Aorta (tissue), 5 donors: ENCODE measurements at places on chromosomes 6 and 20. TPM values are rescaled to one million over a fixed set of nuclear protein-coding genes. Genes with fewer than 3 reads are reported as not detected.

GDAP1L1 gene
- total RNA-seq, result not detected

TREML2 gene
- total RNA-seq, result 0.30 TPM

SLC22A2 gene
- total RNA-seq, result 1.1 TPM

BNIP5 gene
- not detected for total RNA-seq

RIMS4 gene
- total RNA-seq, result 2.8 TPM

EFCAB8 gene
- total RNA-seq, result 0.81 TPM

GSTA3 gene
- not detected for total RNA-seq

- no peak for DNase-seq
- no peaks in the 10 kb centered on the region for H3K36me3 ChIP-seq
- H3K4me1 ChIP-seq, result peaks cover 6% of the 10 kb centered on the region
- no peak overlapping the region for H3K4me3 ChIP-seq
Observed at GRCh38 chr6:156942266-156942665, 165.1 kb downstream of the ARID1B start.

GRCh38 chr6:106979435-106979884 is 4.9 kb upstream of the CD24 start:
- peak; percentile 94 for DNase-seq
- H3K27me3 ChIP-seq, result no peaks in the 10 kb centered on the region
- no peak overlapping the region for H3K4me3 ChIP-seq
- H3K27ac ChIP-seq, result no peak overlapping the region

- no peaks in the 10 kb centered on the region for H3K36me3 ChIP-seq
- H3K27ac ChIP-seq, result peak overlapping the region; percentile 39
- H3K4me1 ChIP-seq, result no peaks in the 10 kb centered on the region
- no peak for DNase-seq
- H3K27me3 ChIP-seq, result no peaks in the 10 kb centered on the region
Observed at GRCh38 chr6:56525974-56526789, 116.5 kb downstream of the DST start.

GRCh38 chr20:57701651-57702050 is 8.2 kb downstream of the PMEPA1 start:
- no peak overlapping the region for H3K4me3 ChIP-seq
- H3K27me3 ChIP-seq, result no peaks in the 10 kb centered on the region
- H3K27ac ChIP-seq, result no peak overlapping the region
- H3K4me1 ChIP-seq, result no peaks in the 10 kb centered on the region

GRCh38 chr6:38542031-38542430 is 97.7 kb downstream of the BTBD9 start:
- H3K27me3 ChIP-seq, result no peaks in the 10 kb centered on the region
- no peaks in the 10 kb centered on the region for H3K36me3 ChIP-seq
- DNase-seq, result no peak
- H3K4me3 ChIP-seq, result no peak overlapping the region
- H3K27ac ChIP-seq, result no peak overlapping the region
- no peaks in the 10 kb centered on the region for H3K4me1 ChIP-seq

GRCh38 chr6:110878751-110879522 is 4.4 kb downstream of the AMD1 start:
- no peaks in the 10 kb centered on the region for H3K27me3 ChIP-seq
- DNase-seq, result no peak
- no peak overlapping the region for H3K27ac ChIP-seq
- H3K4me1 ChIP-seq, result no peaks in the 10 kb centered on the region
- H3K36me3 ChIP-seq, result no peaks in the 10 kb centered on the region

DNA sequence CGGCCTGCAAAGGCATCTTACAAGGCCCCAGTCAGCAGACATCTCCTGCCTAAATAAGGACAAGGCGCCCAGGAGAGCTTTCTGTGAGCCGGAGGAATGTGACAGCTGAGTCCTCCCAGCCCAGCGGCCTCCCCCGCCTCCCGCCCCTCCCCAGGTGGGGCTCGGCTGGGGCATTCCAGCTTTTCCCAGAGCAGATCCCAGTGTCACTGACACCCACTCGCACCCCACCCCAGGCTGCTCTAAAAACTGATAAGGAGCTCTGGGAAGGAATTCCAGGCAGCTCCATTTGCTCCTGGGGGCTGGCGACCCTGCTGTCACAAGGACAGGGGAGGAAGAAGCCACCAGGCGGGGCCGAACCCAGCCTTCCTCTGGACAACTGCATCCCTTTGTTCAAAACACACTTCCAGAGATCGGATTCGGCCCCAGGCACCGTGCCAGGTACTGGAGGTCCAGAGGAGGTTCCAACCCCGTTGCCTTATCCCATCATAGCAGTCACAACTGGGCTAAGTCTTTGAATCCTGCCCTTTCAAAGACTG is 49.7 kb downstream of the JPH2 start:
- H3K36me3 ChIP-seq, result no peaks in the 10 kb centered on the region
- peak overlapping the region; percentile 97 for H3K27ac ChIP-seq
- peaks cover 3% of the 10 kb centered on the region for H3K4me1 ChIP-seq
- peak; percentile 66 for DNase-seq
- H3K27me3 ChIP-seq, result no peaks in the 10 kb centered on the region

DNA sequence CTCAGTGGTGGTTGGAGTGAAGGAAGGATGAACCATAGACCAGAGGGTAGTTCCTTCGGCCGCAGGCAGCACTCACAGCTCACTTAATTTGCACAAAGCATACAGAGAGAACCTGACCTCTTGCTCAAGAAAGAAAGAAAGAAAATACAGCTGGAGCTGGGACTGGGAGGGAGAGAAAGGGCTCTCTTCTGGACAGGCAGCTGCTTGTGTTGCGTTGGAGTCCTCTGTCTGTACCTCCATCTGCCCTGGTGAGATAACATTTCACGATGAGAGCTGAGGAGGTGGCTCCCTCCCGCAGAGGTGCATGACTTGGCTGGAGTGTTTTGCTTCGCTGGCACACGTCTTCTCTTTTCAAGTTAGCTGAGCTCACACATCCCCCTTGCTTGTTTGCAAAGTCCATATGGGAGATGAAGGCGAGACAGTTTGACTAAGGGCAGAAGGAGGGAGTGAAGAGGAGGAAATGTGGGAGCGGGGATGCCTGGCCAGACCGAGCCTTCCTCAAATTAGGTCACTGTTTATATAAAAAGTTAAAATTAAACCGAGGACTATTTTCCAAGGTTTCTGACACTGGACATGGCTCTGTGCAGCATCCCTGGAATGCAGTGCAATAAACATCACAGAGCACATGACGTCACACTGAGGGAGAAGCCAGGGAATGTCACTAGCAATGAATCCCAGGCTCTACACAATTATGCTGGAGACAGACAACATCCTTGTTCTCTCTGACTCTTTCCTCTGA is 359.4 kb downstream of the CD83 start:
- H3K27me3 ChIP-seq, result no peaks in the 10 kb centered on the region
- DNase-seq, result no peak
- no peaks in the 10 kb centered on the region for H3K4me1 ChIP-seq
- no peak overlapping the region for H3K27ac ChIP-seq
- H3K4me3 ChIP-seq, result peak overlapping the region; percentile 7
- H3K36me3 ChIP-seq, result no peaks in the 10 kb centered on the region

DNA sequence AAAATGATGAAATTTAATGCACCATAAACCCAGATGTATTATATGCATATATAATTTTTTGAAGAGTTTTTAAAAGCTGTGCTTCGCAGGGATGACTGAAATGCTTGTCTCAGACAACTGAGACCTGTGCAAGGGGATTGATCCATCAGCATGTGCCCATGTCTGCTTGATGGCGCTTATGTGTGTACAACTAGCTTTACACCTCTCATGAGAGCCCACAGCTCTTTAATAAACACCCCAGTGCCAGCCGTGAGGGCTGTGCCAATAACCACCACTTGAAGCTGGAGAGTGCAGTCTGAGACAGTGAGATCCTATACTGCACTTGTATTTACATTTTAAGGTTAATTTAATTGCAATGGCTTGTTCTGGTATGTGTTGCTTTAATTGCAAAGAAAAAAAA is 225.5 kb downstream of the BCKDHB start:
- H3K36me3 ChIP-seq, result no peaks in the 10 kb centered on the region
- H3K27ac ChIP-seq, result no peak overlapping the region
- H3K4me1 ChIP-seq, result peaks cover 3% of the 10 kb centered on the region
- no peaks in the 10 kb centered on the region for H3K27me3 ChIP-seq
- H3K4me3 ChIP-seq, result no peak overlapping the region

DNA sequence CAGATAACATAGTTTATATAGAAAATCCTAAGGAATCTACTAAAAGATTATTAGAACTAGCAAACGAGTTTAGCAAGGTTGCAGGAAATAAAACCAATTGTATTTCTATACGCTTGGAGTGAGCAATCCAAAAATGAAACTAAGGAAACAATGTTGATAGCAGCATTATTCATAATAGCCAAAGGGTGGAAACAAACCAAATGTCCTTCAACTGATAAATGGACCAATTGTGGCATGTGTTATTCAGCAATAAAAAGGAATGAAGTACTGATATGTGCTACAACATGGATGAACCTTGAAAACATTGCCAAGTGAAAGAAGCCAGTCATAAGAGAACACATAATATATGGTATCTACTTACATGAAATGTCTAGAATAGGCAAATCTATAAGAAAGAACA is 101.0 kb upstream of the VSTM2L start:
- no peak for DNase-seq
- H3K4me1 ChIP-seq, result no peaks in the 10 kb centered on the region
- no peaks in the 10 kb centered on the region for H3K36me3 ChIP-seq
- no peak overlapping the region for H3K27ac ChIP-seq
- no peak overlapping the region for H3K4me3 ChIP-seq

- no peaks in the 10 kb centered on the region for H3K27me3 ChIP-seq
- H3K4me3 ChIP-seq, result no peak overlapping the region
- no peaks in the 10 kb centered on the region for H3K4me1 ChIP-seq
- peak; percentile 33 for DNase-seq
Observed at GRCh38 chr6:43089874-43090558, 13.9 kb downstream of the PTK7 start.

DNA sequence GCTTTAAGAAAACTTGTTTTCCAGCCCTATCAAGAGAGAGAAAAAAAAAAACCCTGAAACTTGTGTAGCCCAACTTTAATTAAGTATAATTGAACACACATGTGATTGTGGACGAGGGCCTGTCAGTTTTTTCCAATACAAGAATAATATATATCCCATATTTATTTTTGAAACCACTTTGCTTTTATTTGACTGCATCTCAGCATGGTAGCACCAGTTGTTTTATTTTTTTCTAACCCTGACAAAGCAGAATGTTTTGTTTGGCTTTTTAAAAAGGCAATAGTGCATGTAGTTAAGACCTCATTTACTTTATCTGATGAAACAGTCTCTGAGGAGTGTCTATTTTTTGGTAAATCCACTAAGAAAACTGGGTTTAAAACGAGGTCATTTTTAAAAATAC is 257.7 kb downstream of the CDKAL1 start:
- no peak overlapping the region for H3K27ac ChIP-seq
- no peaks in the 10 kb centered on the region for H3K27me3 ChIP-seq
- no peak overlapping the region for H3K4me3 ChIP-seq
- no peaks in the 10 kb centered on the region for H3K4me1 ChIP-seq

DNA sequence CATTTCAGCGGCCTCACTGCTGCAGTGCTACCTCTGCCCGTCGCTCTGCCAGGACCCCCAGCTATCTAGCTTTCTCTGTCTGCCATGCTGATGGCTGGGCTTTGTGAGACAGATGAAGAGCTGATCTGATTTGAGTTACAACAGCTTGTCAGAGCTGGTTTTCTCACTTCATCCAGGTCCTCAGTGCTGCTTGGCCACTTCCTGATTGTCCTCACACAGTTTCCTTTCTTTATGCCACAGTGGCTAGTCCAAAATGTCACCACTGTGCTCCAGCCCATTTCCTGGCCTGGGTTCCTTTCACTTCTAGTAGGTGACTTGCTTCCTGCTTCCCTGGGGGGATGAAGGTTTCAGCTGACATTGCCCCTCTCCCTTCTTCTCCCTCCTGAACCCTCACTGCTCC is 35.4 kb downstream of the FNDC1 start:
- no peak for DNase-seq
- H3K4me1 ChIP-seq, result peaks cover 4% of the 10 kb centered on the region
- no peaks in the 10 kb centered on the region for H3K36me3 ChIP-seq
- H3K27ac ChIP-seq, result no peak overlapping the region
- H3K4me3 ChIP-seq, result no peak overlapping the region
- no peaks in the 10 kb centered on the region for H3K27me3 ChIP-seq

DNA sequence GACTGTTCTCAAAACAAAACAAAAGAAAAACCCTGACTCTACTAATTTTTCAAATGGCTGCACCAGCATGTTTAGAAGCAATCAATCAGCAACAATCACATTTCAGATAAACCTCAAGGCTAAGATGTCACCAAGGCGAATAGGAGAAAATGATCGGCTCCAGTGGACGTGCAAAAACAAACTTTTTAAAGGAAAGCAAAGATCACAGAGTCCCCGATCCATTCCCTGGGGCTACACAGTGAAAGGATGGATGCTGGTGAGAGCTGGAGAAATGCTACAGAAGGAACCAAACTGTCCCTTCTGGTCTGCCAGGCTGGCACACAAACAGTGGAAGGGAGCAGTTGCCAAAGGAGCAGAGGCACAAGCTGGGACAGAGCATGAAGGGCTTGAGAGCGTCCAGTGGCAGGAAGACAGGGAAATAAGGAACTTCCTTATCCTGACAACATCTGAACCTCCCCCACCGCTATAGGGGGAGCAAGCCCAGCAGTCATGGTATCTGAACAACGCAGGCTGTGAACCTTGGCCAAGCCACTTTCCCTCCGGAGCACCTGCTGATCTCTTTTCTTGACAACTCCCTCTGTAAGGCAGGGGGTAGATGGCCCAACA is 73.7 kb upstream of the HIVEP1 start:
- no peaks in the 10 kb centered on the region for H3K27me3 ChIP-seq
- no peak overlapping the region for H3K27ac ChIP-seq
- H3K36me3 ChIP-seq, result no peaks in the 10 kb centered on the region

DNA sequence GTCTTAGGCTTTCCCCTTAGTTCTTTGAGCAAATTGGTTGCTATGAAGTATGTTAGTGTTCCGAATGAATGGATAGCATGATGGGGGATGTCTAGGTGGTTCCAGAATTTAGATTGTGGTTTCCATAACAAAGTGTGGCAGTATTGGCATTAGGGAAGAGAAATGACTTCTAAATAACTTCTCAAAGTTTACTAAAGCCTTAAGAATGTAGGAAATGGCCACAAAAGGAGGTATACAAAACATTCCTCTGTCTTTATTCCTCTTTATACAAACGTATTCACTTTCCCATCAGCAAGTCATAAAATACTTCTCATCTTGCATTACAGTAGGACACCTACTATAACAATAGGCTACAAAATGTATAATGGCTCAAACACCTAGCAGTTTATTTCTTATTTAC is 279.6 kb downstream of the ESR1 start:
- H3K36me3 ChIP-seq, result no peaks in the 10 kb centered on the region
- no peak for DNase-seq
- H3K27me3 ChIP-seq, result no peaks in the 10 kb centered on the region
- no peak overlapping the region for H3K4me3 ChIP-seq
- H3K27ac ChIP-seq, result no peak overlapping the region

DNA sequence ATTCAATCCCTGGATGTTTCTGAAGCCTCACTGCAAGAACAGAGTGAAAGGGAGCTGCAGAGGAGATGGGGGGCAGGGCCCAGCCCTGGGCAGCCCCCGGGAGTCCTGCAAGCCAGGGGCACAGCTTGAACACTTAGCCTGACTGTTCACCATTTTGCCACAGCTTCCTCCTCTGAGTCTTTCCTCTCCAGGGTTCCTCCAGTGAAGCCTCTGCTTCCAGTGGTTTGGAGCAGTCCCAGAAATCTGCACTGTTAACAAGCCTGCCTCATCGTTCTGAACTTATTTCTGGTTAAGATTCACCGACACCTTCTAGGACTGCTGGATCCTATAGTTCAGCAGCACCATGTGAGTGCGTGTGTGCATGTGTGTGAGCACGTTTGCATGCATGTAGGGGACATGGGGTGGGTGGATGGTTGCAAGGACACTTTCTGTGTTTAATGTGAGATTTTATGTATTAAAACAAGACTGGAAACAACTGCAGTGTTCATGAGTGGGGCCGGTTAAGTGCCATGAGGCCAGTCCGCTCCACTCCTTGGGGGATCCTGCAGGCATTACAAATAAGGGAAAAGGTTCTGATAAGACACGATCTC is 24.6 kb downstream of the CEBPB start:
- DNase-seq, result peak; percentile 40
- H3K27me3 ChIP-seq, result no peaks in the 10 kb centered on the region
- H3K27ac ChIP-seq, result no peak overlapping the region
- no peak overlapping the region for H3K4me3 ChIP-seq
- no peaks in the 10 kb centered on the region for H3K4me1 ChIP-seq
- no peaks in the 10 kb centered on the region for H3K36me3 ChIP-seq
